ENCODE measurements at places on chromosomes 4 and X. TPM values are rescaled to one million over a fixed set of nuclear protein-coding genes. Genes with fewer than 3 reads are reported as not detected.

The DRD5 gene
- not detected for total RNA-seq

The NXF2 gene
- total RNA-seq, result not detected

The VSIG1 gene
- total RNA-seq, result not detected

The ZFP92 gene
- total RNA-seq, result 0.06 TPM

The GPC4 gene
- total RNA-seq, result 6.2 TPM

The SLC2A9 gene
- total RNA-seq, result 2.7 TPM

The CDKL2 gene
- not detected for total RNA-seq

The REPS2 gene
- 7.5 TPM for total RNA-seq

The G6PD gene
- total RNA-seq, result 298 TPM
